ENCODE measurements at places on chromosomes 16 and 17. TPM values are rescaled to one million over a fixed set of nuclear protein-coding genes. Genes with fewer than 3 reads are reported as not detected.

The RGS9 gene
- 9.2 TPM for total RNA-seq

The PPP1R1B gene
- not detected for total RNA-seq

The MYH13 gene
- not detected for total RNA-seq

The FOXF1 gene
- total RNA-seq, result 0.66 TPM

- peaks cover 43% of the 10 kb centered on the region for H3K27me3 ChIP-seq
- no peaks in the 10 kb centered on the region for H3K36me3 ChIP-seq
- no peak overlapping the region for H3K27ac ChIP-seq
- H3K4me1 ChIP-seq, result peaks cover 7% of the 10 kb centered on the region
Observed at GRCh38 chr16:22675745-22676540, 138.0 kb upstream of the HS3ST2 start.

Measured in spleen (tissue), 13 donors.